ENCODE measurements at places on chromosomes 12 and 14. TPM values are rescaled to one million over a fixed set of nuclear protein-coding genes. Genes with fewer than 3 reads are reported as not detected.

The GALC gene
- 11.1 TPM for total RNA-seq

GRCh38 chr12:71594214-71594948 is 69.3 kb downstream of the ZFC3H1 start:
- DNase-seq: no peak

The DPPA3 gene
- total RNA-seq: not detected

- DNase-seq: no peak
Observed at GRCh38 chr12:54356228-54356627, 8.1 kb downstream of the GPR84 start.

The NXPH4 gene
- 0.60 TPM for total RNA-seq

The ATG101 gene
- 24.9 TPM for total RNA-seq

- DNase-seq: no peak
Observed at GRCh38 chr12:5094986-5095385, 51.3 kb downstream of the KCNA5 start.

- no peak for DNase-seq
Observed at GRCh38 chr12:94792693-94793092, 142.3 kb upstream of the TMCC3 start.

DNA sequence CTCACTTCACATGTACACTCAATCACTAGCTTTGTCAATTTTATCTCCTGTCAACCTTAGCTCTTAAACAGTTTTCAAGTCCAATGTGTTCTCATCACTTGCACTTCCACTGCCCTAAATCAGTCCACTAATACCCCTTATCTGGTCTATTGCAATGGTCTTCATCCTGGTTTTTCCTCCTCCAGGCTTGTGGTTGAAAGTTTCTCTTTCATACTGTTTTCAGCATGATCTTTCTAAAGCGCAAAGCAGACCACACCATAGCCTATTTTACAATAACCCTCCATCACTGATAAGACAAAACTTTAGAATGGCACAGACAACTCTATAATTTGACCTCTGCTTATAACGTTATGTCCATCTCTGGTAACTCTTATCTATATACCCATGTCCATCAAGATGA is 62.0 kb upstream of the DDHD1 start:
- no peak for DNase-seq

- DNase-seq: no peak
Observed at GRCh38 chr12:74259199-74259598, 278.4 kb upstream of the ATXN7L3B start.

The MMP17 gene
- 0.73 TPM for total RNA-seq

DNA sequence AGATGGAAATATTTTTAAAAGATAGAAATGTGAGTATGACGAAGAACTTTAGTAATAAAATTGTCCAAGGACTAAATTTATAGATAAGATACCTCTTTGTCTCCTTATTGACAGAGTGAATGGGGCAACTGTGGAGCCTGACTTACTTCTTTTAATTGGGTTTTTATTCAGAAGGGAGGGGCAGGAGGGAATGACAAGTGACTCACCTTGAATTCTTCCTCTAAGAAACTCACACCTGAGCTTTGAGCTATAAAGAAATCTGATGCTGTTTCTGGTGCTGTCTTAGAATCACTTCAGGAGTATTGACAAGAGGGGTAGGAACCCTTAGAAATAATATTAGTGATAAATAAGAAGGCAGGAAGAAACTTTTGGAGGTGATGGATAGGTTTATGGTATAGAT is 951 bp downstream of the NR1H4 start:
- DNase-seq: no peak

The A2ML1 gene
- not detected for total RNA-seq

DNA sequence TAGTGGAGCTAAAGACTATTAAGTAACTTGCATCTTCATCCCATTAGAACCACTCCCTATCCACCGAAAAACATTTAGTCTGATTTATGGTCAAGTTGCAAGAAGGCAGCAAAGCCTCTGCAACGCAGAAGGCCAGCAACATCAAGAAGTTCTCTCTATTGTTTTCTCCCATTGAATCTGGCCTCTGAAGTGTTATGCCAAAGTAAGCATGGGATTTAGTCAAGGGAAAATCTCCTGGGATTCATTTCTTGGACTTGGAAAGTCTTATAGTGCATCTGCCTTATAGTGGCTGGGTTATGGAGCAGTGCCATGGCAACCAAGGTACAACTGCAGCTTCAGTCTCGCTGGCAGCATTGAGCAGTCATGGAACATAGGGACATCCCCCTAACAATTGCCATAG is 87.7 kb upstream of the KRR1 start:
- no peak for DNase-seq

DNA sequence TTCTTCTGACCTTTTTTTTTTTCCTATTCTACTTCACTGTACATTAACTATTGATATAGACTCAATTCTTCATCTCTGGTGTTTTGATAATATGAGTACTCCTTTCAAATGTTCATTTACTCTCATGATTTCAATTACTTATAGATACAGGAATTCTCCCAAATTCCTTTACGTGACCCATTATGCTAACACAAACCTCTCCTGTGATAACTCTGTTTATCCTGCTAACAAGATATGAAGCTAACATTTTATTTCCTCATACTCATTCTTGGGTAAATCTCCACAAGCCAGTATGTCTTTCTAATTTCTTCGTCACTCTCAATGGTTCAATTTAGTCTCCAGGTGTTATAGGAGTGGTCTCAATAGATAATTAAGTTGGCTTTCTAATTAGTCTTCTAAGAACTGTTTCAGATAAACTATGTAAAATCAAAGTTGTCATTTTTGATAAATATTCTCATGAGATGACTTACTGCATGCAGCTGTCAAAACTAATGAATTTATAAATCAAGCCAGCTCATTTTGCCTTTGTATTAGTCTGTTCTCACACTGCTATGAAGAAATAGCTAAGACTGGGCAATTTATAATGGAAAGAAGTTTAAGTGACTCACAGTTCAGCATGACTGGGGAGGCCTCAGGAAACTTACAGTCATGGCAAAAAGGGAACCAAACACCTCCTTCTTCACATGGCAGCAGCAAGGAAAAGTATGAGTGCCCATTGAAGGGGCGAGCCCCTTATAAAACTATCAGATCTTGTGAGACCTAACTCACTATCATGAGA is 130.6 kb upstream of the MYF6 start:
- DNase-seq: no peak

DNA sequence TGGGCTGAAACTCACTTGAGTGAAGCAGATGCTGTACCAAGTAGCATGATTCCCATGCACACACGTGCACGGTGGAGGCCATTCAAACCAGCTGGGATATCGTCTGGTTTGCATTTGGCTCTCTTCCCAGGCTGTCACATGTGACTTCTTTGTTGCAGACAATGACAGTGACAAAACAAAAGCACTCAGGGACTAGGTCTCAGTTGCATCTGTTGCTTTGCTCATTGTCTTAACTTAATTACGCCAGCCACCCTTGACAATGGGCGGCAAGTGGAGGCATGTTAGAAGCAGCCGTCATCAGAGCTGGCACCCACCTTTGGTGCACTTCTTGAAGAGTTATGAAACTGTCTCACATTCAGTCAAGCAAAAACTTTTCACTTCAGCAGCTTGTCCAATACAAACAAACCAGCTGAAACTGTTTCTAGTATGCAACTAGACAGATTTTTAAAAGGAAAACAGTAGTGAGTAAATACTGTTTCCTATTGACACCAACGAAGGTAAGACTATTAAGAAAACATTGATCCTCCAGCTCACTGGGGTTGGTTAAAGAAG is 74.3 kb downstream of the IGF1 start:
- DNase-seq: peak; percentile 73

GRCh38 chr14:76937181-76938091 is 91.1 kb downstream of the IRF2BPL start:
- peak; percentile 79 for DNase-seq

GRCh38 chr14:38387821-38388220 is 131.9 kb upstream of the CLEC14A start:
- no peak for DNase-seq

GRCh38 chr12:15194456-15195368 is 26.5 kb downstream of the RERG start:
- DNase-seq: no peak

The ATXN3 gene
- total RNA-seq: 16.9 TPM

DNA sequence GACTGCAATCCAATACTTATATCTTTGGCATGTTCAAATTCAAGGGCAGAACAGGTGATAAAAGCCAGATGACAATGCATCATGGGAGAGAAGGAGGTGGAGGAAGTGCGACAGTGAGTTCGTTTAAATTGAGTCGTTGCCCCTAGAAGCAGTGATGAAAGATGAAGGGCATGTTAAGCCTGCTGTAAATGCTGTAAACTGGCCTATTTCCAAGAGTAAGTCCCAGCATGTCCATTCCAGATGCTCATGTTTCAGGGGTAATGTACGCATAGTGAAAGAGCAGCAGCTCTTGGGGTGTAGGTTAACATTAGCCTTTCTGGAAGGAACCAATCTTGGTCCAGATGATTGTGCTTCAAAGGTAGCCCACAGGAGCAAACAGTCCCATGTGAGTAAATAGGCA is 97.1 kb downstream of the C2CD5 start:
- DNase-seq: no peak

Data from Right ventricle myocardium inferior (tissue), 1 donor.